ENCODE measurements at places on chromosomes 7 and 10.

DNA sequence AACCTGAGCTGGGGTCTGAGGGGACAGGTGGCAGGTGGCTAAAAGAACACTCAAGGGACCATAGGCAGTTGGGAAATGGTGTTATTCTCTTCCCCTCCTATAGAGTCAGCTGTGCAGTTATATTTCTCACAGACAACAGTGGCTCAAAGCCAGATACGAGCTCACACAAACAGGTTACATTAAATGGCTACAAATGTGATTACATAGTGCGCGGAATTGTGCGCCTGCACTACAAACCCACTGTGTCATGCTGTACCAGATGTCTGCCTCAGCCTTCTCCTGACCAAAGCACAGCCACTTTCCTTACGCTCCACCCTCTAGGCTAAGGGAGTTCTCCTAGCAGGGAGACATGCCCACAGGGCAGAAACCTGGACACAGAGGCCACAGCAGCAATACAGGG is 387.2 kb downstream of the CNTNAP2 start:
- DNase-seq, result no peak

- peak; percentile 67 for DNase-seq
These were observed 103.3 kb upstream of the DIP2C start for GRCh38 chr10:792792-793100.

GRCh38 chr10:21675157-21675796 is 141.2 kb downstream of the MLLT10 start:
- peak; percentile 29 for DNase-seq

DNA sequence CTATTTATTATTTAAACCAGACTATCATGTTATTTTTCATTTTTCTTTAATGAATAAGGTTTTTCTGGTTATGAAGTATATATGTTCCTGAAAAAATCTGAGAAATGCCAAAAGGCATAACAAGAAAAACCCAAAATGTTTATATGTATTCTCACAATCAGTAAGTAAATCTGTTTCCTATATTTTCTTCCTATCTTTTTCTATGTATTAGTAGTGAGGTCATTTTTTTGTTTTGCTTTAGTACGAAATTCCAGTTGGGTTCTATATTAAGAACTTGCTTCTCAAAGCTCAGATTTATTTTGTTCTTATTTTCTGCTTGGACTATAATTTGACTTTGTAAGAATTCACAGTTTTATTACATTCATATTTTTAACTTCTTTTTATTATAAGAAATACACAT is 287.5 kb upstream of the NFE2L3 start:
- DNase-seq, result no peak

DNA sequence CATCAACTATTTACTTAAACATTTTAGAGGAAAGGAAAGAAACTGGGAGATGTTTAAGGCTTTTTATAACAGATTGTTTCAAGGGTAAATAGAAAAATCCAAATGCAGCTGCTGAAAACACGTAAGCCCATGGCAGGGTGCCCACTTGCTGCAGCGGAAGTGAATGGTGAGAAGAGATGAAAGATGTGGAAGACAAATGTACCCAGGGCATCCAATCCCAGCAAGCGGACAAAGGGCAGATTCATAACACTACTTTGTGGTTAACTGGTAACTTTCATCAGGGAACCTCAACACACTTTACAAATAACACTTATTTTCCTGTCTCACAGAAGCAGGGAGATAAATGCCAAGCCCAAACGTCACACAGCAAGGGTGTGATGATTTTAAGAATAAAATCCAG is 358.4 kb downstream of the KCNMA1 start:
- peak; percentile 72 for DNase-seq

- no peak for DNase-seq
These were observed 8.3 kb downstream of the NEBL start for GRCh38 chr10:20888620-20889330.

DNA sequence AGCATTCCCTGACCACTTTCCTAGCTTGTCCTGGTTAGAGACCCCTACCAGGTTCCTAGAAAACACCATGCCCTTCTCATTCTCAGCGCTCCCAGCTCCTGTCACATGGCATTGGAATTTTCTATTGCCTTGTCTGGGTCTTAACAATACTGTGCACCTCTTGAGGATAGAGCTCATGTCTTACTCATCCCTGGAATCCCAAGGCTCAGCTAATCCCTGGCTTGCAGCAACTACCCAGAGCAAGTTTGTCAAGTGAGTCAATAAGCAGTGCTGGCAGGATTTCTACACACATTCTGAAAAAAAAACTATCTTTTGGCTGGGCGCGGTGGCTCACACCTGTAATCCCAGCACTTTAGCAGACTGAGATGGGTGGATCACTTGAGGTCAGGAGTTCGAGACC is 11.7 kb upstream of the PRDX3 start:
- peak; percentile 97 for DNase-seq

GRCh38 chr7:157712666-157713235 is 375.9 kb downstream of the DNAJB6 start:
- DNase-seq, result no peak
